ENCODE measurements at places on chromosomes 3 and 15. TPM values are rescaled to one million over a fixed set of nuclear protein-coding genes. Genes with fewer than 3 reads are reported as not detected.

Gene CSPG4
- total RNA-seq, result 24.7 TPM

Gene SPINK8
- not detected for total RNA-seq

Gene AQP9
- total RNA-seq, result not detected

Gene LIPC
- 1.5 TPM for total RNA-seq

- no peak for DNase-seq
Measured at GRCh38 chr3:45009868-45010267, 16.2 kb upstream of the CLEC3B start.

GRCh38 chr3:25540273-25540672, 112.2 kb downstream of the RARB start:
- no peak for DNase-seq

- no peak for DNase-seq
Measured at GRCh38 chr3:115040246-115040645, 106.8 kb downstream of the ZBTB20 start.

DNA sequence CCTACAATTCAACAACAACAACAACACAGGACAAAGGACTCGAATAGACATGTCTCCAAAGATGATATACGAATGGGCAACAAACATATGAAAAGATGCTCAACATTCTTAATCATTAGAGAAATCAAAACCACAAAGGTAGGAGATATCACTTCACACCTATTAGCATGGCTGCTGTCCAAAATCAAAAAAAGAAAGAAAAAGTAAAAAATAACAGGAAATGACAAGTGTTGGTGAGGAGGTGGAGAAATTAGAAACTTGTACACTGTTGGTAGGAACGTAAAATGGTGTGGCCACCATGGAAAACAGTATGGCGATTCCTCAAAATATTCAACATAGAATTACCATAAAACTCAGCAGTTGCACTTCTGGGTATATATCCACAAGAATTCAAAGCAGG, 312.3 kb upstream of the STT3B start:
- DNase-seq, result no peak

DNA sequence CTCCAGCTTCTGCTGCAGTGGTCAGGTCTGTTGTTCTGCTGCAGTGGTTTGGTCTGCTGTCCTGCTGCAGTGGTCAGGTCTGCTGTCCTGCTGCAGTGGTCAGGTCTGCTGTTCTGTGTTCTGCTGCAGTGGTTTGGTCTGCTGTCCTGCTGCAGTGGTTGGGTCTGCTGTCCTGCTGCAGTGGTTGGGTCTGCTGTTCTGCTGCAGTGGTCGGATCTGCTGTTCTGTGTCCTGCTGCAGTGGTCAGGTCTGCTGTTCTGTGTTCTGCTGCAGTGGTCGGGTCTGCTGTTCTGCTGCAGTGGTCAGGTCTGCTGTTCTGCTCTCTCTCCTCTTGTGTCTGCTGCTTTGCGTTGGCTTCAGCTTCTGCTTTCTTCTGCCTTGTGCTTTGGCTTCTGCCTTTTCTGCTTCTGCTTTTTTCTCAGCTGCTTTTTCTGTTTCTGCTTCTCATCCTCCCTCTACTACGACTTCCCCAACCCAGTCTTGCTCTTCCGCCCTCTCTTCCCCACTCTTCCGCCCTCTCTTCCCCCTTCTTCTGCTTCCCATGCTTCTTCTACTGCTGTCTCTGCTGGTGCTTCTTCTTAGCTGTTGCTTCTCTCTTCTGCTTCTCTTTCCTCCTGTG, 50.7 kb downstream of the FAM43A start:
- no peak for DNase-seq

DNA sequence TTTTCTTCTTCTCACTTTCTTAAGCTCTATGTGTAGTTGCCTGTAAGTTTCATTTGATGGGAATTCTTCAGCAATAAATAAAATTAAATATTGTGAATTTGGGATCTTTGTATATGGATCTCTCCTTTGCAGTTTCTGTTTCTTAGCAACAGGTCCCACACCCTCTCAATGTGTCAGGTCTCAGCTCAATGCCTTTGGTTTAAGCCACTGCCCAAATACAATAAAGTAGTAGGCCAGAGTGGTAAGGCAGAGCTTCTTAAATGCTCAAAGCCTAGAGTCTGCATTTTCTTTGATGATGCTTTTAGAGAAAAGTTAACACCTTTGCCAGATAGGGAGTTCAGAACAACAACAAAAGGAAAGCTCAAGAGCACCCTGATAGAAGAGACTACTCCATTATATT, 343.7 kb downstream of the NSUN3 start:
- no peak for DNase-seq
